Activated CD4-positive, alpha-beta T cell treated with anti-CD3 and anti-CD28 coated beads, Interleukin-2, Interleukin-4, amounts not matched to agents 100 ng/mL and 50 ng/mL, durations not matched to agents 16 hours and 8 hours (primary cell): ENCODE measurements at places on chromosomes 5 and 9.

DNA sequence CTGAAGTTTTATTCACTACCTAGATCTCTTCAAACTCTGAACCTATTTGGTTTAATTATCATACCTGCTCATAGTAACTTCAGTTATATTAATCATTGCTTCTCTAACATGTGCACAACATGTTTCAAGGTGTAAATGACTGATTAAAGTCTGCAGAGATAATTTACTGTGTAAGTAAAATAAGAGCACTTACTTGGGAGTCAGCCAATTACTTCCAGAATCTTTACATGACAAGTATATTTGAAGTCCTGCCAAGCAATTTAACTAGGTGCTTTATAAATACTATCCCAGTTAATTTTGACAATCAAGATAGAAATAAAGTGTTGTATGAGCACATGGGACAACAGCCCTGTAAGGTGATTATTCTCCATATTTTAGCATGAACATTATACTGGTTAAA is 109.9 kb downstream of the RFX3 start:
- no peak for DNase-seq

DNA sequence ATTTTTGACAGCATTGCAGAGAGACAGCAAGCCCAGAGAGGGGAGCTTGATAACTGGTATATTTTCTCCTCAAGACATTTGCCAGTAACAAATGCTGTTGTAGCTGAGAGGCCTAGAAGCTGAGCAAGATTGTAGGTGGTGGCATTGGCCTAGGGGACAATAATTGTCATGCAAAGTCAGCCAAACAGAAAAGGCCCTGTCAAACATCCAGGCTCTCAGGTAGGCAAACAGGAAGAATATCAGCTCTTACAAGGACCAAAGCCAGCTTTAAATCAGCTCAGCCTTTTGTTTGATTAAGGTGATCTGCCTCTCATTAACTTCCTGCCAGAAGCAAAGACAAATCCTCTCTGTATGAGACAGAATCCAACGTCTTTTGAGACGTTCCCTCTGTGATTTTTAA is 29.7 kb upstream of the BARX1 start:
- no peak for DNase-seq

DNA sequence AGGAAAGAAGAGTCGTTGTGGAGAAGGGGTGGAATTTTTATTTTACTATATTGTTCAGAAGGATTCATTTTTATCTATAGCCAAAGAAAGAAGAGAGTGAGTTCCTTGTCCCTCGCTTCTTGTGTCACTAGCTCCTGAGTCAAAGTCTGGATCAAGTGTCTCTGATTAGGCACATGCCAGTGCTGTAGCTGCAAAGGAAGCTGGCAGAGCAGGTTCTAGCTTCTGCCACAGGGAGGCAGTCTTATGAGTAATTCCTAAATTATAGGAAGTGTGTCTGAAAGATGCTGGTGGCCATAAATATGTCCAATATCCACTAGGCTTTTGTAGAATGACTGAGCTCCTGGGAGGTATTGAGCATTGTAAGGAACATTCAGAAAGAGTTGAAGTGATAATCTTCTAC is 84.7 kb downstream of the DOCK2 start:
- no peak for DNase-seq

DNA sequence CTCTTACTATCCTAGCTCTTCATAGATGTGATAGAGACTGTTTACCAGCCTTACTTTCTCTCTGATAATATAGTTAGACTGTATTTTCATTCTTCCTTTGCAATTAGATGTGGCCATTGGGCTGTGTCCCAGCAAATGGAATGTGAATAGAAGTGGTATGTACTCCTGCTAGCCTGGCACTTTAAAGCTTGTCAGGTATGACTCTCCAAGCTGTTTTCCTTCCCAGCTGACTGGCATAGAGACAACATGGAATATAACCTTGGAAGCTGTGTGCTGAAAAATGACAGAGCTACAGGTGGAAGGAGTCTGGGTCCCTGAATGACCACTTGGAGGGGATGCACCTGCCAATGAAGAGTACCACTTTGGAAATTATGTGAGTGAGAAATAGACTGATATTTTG is 116.2 kb downstream of the DIRAS2 start:
- no peak for DNase-seq

- DNase-seq, result no peak
Observed at GRCh38 chr5:76801803-76802195, 17.0 kb upstream of the F2RL1 start.

GRCh38 chr9:99026956-99027298 is 78.0 kb upstream of the TGFBR1 start:
- no peak for DNase-seq

- no peak for DNase-seq
Observed at GRCh38 chr5:74027732-74028338, 401.8 kb downstream of the ARHGEF28 start.

DNA sequence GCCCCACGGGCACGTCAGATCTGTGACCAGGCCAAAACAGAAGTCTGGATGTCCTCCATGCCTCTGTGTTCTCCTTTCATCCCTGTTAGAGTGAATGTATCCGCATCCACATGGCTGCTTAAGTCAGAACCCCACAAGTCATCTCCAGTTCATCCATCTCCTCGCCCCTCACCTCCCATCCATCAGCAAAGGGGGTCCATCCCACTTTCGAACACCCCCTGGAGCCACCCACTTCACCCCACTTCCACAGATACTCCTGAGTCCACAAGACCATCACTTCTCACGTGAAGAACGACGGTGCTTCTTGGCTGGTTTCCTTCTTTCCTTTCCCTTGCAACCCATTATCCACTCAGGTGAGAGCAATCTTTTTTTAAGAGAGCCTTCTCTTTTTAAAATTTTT is 3.5 kb upstream of the SPOCK1 start:
- no peak for DNase-seq

DNA sequence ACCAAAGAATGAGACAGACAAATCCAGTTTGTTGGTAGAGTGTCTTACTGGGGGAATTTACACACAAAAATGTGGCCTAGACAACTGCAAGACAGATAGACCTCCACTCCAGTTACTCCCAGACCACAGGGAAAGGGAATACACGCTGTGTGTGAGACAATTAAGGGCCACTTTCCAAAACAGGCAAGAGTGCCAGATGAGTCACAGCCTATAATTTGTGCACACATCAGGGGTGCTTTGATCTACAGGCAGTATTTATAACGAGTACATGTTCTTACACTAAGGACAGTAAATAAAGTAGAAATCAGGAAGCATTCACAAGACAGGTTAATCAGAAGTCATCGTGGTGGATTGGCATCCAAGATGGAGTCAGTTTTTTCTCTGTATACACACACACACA is 114.8 kb downstream of the ZNF622 start:
- no peak for DNase-seq

DNA sequence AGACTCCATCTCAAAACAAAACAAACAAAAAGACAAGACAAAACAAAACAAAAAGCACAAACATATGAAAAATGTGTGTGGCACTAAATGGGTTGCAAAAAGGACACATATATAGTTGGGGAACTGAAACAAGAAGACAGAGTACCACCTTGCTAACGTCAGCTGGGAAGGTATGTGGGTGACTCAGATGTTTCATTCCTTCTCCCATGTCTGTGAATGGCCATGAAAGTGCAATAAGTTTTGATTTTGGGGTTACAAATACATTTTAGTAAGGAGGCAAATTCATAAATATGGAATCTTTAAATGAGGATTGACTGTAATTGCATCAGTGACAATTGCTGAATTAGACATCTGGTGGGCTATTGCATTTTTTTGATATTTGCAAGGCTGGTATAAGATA is 81.6 kb upstream of the KLF4 start:
- no peak for DNase-seq

DNA sequence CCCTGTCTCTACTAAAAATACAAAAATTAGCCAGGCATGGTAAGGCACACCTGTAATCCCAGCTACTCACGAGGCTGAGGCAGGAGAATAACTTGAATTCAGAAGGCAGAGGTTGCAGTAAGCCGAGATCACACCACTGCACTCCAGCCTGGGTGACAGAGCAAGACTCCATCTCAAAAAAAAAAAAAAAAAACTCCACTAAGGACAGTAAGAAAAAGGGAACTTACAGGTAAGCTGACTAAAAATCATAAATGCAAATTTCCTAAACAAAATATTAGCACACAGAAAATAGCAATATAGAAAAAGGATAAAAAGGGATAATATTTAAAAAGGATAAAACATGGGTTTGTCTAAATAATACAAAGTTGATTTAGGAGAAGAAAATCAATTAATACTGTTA is 27.9 kb upstream of the HNRNPA0 start:
- no peak for DNase-seq

DNA sequence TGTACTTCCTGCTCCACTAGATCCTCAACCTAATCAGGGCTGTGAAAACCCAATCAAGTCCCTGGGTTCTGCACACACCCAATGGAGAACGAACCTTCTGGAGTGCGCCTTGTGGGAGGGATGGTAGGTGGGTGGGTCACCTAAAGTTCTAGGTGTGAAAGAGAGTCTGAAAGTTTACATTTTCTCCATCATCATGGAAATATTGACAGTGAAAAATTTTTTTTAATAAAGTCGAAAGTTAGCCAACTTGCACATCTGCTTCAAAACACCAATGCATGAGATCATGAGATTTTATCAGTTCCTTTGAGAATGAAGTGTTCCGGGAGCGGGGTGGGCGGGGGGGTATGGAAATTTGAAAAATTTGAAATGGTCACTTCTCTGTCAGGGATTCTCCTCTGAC is 21.7 kb downstream of the TAF11L14 start:
- no peak for DNase-seq

- no peak for DNase-seq
Observed at GRCh38 chr9:32956606-32957005, 44.8 kb downstream of the APTX start.

DNA sequence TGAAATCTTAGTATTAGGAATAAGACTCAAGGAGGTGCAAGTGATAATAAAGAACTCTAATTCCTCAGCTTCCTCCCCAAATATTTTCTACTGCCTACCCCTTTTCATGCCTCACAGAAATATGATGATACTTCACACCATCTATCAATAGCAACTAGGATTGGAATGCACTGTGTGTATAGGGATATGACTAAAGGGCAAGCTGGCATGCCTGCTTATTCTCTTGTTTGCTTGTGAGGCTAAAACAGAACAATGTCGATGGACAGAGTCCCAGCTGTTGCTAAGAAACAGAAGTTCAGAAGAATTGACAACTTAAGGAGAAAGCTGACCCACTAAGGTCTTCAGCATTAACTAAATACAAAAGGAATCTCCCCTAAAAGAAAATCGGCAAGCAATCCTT is 9.7 kb upstream of the CHD1 start:
- no peak for DNase-seq

DNA sequence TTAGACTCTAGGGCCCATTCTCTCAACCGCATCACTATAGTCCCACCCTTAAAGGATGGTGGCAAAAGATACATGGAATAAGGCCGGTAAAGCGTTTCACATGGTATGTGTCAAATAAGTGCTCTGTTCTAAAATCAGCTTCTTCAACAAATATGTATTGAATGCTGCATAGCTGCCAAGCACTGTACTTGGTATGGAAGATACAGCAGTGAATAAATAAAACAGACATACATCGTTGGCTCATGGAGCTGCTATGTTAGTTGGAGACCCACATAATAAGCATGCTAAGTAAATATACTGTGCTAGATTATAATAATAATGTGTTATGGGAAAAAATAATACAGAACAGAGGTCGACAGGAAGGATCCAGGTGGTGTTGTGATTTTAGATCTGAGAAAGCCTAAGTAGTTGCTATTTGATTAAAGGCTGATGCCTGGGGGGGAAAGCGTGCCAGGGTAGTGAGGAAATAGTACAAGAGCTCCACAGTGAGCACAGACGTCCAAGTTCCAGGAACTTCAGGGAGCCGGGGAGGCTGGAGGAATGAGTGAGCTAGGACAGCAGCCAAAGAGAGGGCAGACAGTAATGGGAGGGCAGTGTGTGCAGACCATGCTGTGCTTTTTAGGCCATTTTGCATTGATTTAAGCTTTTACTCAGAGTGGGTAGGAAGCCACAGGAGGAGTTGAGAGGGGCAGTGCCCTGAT is 93.7 kb downstream of the JAKMIP2 start:
- DNase-seq, result no peak

DNA sequence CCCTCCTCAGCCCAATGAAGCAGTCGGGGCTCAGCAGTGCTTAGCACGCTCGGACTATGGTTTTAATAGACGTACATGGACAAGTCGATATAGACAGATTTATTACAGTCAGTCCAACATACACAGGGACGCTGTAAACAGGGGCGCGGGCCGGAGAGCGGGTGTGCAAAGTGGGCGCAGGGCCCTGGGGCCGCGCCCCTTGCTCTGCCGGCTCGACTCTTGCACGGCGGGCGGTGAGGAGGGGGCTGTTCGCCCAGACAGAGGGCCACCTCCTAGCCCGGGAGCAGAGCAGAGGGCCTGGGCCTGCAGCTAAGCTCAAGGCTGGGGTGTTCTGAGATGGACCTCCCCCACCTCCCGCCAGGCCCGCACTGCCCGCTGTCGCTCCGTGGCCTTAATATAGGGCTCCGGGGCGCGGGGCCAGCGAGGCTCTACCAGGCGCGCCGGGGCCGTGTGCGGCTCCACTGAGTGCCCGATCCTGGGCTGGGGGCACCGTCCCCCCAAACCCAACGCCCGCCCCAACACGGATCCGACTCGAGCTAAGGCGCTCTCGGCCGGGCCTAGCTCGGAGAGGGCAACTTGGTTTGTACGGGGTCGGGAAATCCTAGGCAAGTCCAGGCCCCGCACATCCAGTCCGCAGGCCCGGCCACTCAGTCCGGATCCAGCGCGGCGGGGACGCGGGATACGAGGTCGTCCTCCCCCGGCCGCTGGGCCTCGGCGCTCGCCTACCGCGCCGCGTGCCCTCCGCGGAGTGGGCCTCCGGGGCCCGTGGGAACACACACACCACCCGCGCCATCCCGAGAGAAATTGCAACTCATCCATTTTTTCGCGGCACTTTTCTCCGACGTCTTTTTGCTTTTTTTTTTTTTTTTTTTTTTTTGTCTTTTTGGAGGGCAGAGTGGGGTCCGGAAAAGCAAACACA is 6.1 kb downstream of the PITX1 start:
- DNase-seq, result no peak
